Activated T-helper 1 cell treated with anti-CD3 and anti-CD28 coated beads, Interleukin-2, amount 50 U/mL, for 16 hours (primary cell): ENCODE measurements at places on chromosomes 7 and 10.

DNA sequence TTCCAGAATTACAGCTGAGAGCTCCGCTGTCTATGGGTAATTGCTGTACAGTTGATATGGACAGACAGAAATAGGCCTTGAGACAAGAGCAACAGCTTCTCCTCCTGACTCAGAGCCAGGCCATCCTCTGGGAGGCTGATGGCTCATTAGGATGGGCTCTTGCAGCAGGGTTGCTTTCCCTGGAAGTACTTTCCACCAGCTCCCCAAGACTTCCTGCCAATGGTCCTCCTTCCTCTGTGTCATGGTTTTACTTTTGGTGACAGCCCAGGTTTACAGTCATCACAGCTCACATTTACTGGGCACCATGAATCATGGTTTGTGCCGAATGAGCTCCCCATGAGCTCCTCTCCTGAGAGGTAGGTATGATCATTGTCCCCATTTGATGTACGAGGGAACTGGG, 131.8 kb downstream of the HECW1 start:
- no peak for DNase-seq

GRCh38 chr7:64811767-64812166, 17.5 kb downstream of the ZNF138 start:
- no peak for DNase-seq

DNA sequence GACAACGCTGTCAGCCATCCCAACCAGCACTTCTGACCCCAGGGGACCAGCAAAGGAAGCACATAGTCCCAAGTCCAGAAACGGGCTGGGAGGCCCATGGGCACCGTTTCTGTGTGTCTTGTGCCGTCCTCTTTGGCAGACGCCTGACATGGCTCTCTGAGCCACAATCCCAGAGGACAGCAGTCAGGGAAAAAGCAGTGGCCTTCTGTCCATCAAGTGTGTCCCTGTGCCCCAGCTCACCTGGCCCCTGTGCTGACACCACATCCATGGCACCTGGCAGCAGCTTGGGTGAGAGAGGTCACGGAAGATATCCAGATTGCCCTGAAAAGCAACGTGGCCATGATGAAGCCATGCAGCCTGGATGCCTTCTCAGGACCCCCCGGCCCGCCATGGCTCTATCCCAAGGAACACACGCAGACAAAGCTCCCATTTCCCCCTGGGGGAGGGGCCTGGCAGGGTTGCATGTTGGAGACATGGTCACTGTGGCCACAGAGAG, 38.1 kb upstream of the ANTXRL start:
- no peak for DNase-seq

DNA sequence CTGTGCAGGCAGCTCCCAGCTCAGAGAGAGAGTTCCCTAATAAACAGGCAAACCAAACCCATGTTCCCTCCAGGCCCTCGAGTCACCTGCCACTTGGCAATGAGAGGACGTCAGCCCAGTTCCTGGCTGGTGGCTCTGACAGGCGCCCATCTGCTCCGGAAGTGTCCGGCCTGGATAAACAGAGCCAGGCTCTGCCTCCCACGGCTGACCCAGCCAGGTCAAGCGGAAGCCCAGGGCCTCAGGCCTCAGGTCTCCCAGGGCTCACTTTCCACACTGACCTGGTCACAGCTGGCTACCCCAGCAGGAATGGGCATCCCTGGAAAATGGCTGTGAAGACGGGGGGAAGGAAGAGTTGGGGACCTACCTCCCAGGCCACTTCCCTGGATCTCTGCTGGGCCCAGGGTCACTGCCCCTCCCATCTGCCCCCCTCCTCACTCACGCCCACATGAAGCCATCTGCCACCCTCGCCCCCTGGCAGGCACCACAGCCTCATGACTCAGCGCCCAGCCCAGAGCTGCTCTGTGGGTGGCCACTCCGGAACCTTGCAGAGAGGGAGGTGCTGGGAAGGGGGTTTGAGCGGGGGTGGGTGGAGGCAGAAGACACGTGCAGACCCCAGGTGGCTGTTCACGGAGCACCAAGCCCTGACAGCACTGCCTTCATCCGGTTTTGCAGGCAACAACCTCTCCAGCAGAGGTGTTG, 37.4 kb upstream of the DUSP5 start:
- peak; percentile 19 for DNase-seq

- no peak for DNase-seq
These were observed 83.5 kb downstream of the SGMS1 start for GRCh38 chr10:50540069-50540825.

GRCh38 chr10:71023704-71024283, 135.4 kb upstream of the PCBD1 start:
- no peak for DNase-seq

DNA sequence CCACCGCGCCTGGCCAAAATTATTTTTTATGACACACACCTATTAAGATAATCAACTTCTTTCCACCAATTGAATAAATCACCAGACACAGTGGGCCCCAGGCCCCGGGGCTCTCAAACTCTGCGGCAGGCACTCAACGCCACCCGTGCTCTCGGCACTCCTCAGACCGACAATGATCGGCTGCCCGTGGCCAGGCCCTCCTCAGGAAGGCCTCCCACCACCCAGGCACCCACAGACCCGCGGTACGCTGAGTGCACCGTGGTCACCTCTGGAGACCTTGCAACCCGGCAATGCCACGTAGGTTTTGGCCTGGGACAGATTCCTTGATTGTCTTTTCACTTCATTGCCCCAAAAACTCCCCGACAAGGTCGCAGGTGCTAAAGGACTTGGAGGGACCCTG, 6.9 kb downstream of the RADIL start:
- no peak for DNase-seq
